ENCODE measurements at places on chromosomes 4 and X.

- no peak for DNase-seq
These were observed 7.8 kb downstream of the CASP3 start for GRCh38 chr4:184641451-184641850.

DNA sequence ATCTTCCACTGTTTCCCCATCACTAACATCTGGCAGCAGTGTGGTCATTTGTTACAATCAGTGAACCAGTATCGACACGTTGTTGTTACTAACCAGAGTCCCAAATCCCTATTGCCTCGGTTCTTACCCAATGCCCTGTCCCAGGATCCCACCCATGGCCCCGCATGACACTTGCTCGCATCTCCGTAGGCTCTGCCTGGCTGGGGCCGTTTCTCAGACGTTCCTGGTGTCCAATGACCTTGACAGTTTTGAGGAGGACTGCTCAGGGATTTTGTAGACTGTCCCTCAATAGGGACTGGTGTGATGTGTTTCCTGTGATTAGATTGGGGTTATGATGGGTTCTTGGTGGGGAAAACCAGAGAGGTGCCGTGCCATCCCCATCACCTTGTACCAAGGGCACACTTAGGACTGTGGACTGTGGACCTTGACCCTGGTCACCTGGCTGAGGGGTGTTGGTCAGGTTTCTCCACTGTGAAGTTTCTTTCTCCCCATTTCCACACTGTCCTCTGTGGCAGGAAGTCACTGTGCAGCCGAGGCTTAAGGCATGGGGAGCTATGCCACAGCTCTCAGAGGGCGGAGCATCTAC, 108.4 kb downstream of the ADRA2C start:
- DNase-seq, result no peak

DNA sequence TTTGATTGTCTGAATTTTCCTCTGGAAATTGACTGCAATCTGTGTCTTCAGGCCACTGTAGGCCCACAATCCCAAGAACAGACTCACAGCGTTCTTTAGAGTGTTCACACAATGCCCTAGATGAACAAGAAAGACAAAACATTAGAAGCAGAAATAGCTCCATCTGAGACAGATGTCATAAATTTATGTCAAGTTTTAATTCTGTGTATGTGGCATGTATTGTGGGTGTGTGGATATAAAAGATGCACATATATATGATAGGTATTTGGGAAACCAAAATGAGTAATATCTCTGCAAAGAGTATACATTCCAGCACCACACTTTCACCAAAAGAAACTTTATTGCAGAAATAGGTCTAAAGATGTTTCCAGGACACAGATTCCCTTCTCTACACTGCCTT, 176.1 kb downstream of the CORIN start:
- peak; percentile 53 for DNase-seq

DNA sequence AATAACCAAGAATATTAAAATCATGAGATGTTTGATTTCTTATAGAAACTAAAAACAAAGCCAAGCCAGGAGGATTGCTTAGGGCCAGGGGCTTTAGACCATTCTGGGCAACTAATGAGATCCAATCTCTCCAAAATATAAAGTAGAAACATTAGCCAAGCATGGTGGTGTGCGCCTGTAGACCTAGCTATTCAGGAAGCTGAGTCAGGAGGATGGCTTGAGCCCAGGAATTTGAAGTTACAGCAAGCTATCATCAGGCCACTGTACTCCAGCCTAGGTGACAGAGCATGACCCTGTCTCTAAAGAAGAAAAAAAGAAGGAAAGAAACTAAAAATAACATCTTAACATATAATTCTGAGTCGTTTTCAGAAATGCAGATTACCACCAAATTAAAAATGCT, 96.7 kb downstream of the NAF1 start:
- peak; percentile 29 for DNase-seq

DNA sequence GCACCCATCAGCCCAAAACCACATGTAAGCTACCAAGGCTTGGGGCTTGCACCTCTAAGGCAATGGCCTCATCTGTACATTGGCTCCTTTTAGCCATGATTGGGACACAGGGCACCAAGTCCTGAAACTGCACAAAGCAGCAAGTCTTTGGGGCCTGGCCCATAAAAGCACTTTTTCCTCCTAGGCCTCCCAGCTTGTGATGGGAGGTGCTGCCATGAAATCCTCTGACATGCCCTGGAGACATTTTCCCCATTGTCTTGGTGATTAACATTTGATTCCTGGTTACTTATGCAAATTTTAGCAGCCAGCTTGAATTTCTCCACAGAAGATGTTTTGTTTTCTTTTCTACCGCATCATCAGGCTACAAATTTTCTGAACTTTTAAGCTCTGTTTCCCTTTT, 58.5 kb upstream of the PABPC4L start:
- DNase-seq, result no peak

DNA sequence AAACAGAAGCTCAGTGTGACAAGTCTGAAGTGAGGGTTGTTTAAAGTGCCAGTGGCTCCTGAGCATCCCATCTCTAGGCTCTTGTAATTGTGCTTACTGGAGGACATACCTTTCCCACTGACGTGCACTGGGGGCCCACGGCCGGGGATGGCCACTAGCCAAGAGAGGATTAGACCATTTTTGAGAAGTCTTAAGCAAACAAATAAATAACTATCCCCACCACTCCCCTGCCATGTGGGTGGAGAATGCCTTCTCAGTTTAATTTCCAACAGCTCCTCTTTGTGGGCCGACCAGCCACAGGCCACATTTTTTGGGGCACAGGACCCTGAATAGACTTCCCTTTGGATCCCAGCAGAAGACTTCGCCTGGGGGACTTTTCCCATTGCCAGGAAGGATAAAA, 125.0 kb upstream of the MSX1 start:
- no peak for DNase-seq

GRCh38 chr4:1511441-1512041, 105.3 kb upstream of the NKX1-1 start:
- DNase-seq, result peak; percentile 39

- no peak for DNase-seq
These were observed 157.6 kb downstream of the KLHL13 start for GRCh38 chrX:117959045-117959444.

DNA sequence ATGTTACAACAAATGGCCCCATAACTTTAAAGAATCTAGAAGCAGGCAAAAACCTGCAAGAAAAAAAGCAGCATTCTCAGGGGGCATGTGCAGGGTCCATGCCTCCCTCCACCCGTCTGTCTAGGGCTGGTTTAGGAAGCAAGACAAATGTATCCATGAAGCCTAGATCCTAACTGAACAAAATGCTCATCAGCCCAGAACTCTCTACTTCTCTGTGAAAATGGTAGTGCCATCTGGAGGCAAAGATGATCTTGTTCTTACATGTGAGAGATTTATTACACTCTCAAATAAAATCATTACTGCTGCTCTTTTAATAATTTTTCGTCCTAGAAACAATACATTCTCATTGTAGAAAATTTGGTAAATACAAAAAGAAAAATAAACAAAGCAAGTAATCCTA, 26.7 kb downstream of the NR3C2 start:
- no peak for DNase-seq

DNA sequence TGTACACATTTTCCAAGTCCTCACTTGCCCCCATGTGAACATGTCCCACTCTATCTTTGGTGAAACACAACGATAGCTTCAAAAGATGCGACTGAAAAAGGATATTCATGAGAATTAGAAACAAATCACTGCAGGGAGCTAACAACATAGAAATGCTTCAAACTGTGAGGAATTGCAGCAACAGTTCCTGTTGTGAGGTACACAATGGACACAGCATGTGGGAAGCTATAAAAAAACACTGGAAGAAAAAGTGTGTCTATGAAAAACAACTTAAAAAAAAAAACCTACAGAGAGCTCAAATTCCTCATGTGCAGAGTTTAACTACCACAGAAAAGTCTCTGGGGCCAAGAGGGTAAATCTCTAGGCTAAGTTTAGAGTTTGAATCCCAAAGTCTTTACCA, 51.6 kb upstream of the BLTP1 start:
- no peak for DNase-seq

- no peak for DNase-seq
These were observed 156.7 kb downstream of the SPRY1 start for GRCh38 chr4:123553279-123553678.

DNA sequence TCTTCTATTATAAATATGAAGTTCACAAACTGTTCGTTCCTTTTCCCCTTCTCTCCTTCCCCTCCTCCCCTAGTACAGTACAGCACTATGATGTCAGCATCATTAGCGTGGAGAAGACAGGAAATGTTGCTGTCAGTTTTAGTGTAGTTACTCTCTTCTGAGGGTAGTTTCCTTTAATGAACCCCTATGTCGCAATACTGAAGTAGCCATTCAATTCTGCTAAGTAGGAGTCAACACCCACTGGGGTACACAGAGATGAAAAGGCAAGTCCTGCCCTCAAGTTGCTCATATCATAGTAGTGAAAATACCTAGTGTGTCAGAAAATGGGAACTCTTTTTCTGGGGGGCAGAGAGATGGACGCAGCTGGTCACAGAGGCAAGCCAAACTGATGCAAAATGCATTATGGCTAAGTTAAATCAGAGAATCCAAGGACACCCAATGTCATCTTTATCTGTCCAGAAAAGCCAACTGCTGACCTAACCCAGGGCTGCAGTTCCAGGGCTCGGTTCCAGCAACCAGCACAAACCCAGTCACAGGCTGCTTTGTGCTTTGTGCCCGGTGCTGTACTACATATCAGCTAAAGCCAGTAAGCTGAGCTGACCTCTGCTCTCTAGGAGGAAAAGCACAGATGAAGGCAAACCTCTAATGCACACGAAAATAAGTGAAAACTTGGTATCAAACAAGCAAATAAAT, 31.5 kb downstream of the GRIA3 start:
- DNase-seq, result no peak

- DNase-seq, result no peak
These were observed 319.5 kb downstream of the ACTRT1 start for GRCh38 chrX:127732709-127733108.

DNA sequence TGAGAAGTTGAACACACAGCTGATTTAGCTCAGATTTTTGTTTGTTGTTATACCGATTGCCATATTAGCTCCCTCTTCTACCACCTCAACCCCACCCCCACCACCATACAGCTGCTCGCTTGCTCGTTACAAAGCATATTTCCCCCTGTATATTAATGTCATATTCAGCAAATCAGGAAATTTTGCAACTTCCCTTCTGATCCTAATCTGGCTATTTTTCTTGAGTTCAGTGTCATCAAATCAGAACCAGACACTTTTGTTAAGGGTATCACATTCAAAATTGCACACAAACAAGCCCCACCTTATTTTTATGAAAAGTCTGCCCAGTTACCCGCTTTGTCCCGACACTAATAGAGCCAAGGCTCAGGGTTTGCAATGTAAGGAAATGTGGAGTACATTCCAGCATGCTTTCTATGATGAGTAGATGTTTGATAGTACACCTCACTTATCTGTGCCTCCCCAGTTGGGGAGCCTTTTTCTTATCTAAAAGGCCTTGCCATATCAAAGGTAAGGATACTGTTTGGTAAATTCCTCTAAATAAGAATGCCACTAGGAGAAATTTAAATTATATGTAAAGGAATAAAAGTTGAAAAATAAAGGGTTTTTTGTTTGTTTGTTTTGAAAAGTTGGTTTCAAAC, 212.2 kb downstream of the CBR4 start:
- DNase-seq, result no peak

DNA sequence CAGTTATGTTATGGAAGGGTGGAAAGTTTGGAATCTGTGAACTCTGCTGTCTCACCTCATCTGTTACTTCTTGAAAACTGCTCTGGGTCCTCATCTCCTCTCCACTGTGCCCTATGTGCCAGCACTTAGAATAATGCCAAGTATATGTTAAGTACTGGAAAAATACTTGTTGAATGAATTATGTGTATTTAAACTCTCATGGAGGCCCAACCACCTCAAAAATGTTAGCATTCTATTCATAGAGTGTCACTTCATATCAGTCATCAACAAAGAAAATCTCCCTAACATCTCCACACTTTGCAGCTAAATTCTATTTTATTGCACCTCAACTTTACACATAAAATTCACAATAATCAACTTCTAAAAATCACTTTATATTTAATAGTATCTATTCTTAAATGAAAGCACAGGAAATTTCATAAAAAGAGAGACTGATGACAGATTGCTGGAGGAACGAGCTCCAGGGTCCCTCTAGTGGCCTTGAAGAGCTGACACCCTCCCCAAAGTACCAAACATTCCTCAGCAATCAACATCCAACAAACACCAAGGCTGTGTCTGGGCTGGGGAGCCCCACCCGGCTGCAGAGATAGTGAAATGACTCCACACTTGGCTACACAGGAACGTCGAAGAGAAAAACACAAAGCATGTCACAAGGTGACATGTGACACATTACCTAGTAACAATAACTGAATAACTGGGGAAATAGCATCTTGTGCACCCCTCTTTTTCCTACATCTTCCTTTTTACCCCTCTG, 45.8 kb downstream of the SLC39A8 start:
- peak; percentile 52 for DNase-seq

GRCh38 chr4:39970671-39971640, 6.8 kb downstream of the PDS5A start:
- peak; percentile 7 for DNase-seq

GRCh38 chr4:156303708-156304107, 350.0 kb upstream of the CTSO start:
- DNase-seq, result no peak

GRCh38 chrX:72526534-72527508, 45.8 kb downstream of the HDAC8 start:
- DNase-seq, result no peak

DNA sequence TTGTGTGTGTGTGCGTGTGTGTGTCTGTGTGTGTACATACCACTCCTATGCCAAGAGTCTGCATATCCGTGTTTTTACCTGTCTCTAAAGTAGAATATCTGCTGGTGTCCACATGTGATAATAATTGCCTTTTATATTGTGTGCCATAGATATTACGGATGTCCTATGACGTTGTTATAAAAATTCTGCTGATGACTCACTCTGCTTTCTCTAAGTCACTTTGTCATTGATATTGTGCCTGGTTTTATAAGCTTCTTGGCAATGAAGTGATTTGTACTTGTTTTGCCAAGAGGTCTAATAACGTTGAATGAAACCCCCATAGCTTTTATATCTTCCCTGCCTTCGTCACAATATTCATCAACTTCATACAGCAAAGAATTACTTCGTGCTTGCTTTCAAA, 102.6 kb upstream of the C1GALT1C1 start:
- DNase-seq, result no peak

DNA sequence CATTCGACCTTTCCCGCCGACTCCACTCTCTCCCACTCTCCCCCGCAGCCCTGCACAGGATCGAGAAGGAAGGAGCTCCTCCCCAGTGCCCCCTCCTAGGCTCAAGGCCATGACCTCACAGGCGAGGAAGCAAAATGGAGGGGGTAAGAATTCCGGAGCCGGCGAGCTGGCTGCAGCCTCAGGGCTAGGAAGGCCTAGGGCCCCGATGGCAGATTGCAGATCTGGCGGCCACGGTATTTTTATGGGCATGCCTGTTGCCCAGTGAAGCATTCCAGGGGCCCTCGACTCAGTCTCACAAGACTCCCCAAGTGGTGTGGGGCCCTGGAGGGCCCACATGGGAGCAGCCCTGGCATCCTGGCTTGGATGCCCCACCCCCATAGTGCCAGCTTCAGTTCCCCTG, 942 bp upstream of the L1CAM start:
- no peak for DNase-seq

DNA sequence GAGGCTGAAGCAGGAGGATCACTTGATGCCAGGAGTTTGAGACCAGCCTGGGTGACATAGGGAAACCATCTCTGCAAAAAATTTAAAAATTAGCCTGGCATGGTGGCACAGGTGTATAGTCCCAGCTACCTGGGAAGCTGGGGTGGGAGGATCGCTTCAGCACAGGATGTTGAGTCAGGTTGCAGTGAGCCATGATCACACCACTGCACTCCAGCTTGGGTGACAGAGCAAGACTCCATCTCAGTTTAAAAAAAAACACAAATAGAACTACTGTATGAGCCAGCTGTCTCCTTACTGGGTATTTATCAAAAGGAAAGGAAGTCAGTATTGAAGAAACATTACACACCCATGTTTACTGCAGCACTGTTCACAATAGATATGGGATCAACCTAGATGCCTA, 138.7 kb downstream of the RAP1GDS1 start:
- DNase-seq, result no peak

Measured in fibroblast of skin of right biceps (primary cell).